ENCODE measurements at places on chromosomes 2 and 18.

DNA sequence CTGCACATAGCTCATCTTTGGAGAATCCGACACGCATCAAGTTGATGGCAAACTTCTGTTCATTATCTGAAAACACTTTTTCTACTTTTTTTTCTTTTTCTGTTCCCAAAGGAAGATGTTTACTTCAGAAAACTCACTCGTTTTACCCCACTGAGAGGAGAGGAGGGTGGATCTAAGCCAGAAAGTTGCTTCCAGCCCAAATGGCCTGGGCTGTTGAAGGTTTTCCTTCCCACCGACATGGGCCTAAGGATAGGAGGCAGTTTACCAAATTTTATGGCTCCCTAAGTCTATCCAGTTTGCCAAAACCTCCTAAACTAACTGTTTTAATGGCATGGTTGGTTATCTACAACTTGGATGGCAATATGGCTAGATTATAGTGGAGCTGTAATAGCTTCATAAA, 70.4 kb downstream of the DDX1 start:
- DNase-seq = no peak

- DNase-seq = no peak
Observed at GRCh38 chr2:70927641-70928040, 8.1 kb upstream of the ATP6V1B1 start.

GRCh38 chr2:111951486-111951885, 53.1 kb downstream of the MERTK start:
- no peak for DNase-seq

- no peak for DNase-seq
Observed at GRCh38 chr2:188878716-188879115, 95.5 kb upstream of the COL3A1 start.

- DNase-seq = no peak
Observed at GRCh38 chr2:155157711-155158110, 459.2 kb downstream of the KCNJ3 start.

- DNase-seq = no peak
Observed at GRCh38 chr2:127733816-127734537, 32.7 kb downstream of the SFT2D3 start.

DNA sequence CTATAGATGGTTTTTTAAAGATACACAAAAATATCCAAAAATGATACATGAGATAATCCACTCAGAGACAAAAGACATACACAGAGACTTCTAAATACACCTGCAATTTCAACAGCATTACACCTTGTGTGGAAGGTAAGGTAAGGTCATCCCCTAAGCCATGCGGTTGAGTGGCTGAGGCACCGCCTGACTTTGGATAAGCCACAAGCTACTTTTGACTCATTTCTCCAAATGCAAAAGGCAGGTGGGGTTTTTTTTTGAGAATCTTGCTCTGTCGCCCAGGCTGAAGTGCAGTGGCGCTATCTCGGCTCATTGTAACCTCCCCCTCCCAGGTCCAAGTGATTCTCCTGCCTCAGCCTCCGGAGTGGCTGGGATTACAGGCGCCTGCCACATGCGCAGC, 13.1 kb downstream of the AP1S3 start:
- DNase-seq = no peak

DNA sequence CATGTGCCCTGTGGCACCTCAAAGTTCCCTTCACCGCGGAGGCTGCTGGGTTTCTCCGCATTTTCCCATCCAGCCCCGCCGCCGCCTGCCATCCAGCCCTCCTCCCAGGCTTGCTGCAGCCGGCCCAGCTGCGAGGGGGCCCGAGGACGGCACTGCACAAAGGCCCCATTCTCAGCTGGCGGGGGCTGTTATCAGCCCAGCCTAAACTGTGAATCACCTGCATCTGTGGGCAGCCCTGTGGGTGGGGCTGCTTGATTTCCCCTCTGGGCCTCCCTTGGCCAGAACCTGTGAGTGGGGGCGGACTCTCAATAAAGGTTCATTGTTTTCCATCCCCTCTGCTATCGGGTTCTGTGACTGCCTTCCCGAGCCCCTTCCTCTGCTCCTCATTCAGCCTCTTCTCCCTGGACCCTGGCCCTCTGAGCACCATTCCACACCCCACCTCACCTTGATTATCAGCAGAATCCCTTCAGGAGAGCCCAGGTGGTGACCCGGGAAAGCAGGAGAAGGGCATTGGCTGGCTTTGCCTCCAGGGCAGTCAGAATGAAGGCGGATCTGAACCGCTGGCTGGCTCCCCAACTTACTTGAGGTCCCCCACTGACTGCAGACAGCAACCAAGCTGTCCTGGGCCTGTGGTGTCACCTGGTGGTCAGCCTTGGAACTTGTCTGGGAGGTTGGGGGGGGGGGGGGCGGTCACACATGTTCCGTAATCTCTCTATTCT, 204.5 kb downstream of the ZFP36L2 start:
- DNase-seq = no peak

DNA sequence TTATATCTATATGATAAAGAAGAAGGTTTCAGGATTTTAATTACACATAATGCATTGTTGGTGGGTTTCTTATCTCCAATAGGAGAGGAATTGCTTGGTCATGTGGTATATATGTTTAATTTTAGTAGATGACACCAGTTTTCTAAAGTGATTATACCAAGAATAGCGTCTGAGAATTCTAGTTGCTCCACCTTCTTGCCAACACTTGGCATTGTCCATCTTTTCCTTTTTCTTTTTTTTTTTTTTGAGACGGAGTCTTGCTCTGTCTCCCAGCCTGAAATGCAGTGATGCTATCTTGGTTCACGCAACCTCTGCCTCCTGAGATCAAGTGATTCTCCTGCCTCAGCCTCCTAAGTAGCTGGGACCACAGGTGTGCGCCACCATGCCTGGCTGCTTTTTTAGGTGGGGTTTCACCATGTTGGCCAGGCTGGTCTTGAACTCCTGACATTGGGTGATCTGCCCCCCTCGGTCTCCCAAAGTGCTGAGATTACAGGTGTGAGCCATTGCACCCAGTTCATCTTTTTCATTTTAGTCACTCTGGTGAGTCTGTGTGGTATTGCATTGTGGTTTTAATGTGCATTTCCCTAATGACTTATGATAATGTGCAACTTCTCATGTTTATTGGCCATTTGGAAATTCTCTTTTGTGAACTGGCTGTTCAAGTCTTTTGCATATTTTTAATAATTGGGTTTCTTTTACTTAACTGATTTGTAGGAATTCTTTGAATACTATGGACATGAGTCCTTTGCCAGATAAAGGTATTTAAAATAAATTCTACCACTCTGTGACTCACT, 37.3 kb upstream of the ZNF512 start:
- peak; percentile 7 for DNase-seq

DNA sequence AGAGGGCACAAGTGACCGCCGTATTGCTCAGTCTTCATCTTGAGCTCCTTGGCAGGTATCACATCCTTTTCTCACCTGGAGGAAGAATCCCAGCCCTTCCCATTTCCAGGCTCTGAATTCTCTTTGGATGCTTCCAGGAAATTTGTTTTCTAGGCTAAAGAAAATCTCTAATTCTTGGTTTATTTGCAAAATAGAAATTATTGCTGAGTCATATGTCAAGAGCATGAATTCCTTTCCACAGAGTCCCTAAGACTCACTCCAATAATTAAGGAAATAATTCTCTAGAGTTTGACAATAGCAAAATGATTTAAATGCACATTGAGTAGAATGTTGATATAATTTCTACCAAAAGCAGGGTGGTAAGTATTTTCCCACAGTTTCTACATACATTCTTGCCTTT, 16.3 kb upstream of the CCDC68 start:
- no peak for DNase-seq

GRCh38 chr2:209907746-209908145, 94.7 kb upstream of the RPE start:
- DNase-seq = peak; percentile 5

Data from T-helper 2 cell (primary cell).